ENCODE measurements at places on chromosomes 7 and 10.
A peak's percentile ranks its signal among the peaks of the same experiment; 100 is the strongest.

DNA sequence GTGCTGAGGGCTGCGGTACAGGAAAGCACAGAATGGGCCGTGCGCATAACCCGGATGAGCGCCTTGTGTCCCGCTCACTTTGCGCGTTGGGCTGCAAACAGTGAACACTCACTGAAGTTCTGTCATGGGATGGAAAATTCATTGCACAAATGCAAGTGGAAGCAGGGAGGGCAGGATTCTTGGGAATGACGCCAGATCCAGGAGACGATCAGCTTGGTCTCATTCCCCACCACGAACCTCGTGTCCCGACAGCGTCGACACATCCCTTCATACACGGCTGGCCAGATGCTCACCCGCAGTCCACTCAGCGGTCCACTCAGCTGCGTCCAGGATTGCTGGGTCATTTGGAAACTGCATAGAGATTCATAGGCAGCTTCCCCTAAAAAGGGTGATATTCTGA lies 607.1 kb downstream of the SDK1 start:
- DNase-seq: no peak

- DNase-seq: no peak
These were observed 457.4 kb downstream of the DNAJB6 start for GRCh38 chr7:157793973-157794745.

DNA sequence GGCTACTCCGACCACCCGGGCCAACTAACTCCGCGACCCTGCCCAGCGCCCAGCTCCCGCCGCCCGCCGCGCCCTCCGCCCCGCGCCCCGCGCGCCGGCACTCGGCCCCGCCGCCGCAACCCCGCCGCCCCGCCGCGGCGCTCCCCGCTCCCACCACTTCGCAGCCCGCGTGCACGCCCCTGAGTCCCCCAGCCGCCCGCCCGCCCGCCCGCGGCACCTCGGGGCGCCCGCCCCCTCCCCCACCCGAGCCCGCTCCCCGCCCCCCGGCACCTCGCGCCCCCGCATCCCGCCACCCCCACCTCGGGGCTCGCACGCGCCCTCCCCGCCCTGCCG lies 598 bp downstream of the JAZF1 start:
- DNase-seq: no peak

- no peak for DNase-seq
These were observed 31.8 kb downstream of the CRHR2 start for GRCh38 chr7:30650421-30650808.

- no peak for DNase-seq
These were observed 726.8 kb downstream of the PARD3 start for GRCh38 chr10:34088208-34088794.

GRCh38 chr10:79608505-79609375 lies 2.0 kb upstream of the SFTPA1 start:
- peak; percentile 10 for DNase-seq

- DNase-seq: no peak
These were observed 18.7 kb upstream of the PCBD1 start for GRCh38 chr10:70906953-70907636.

GRCh38 chr10:24950439-24950838 lies 2.0 kb downstream of the PRTFDC1 start:
- no peak for DNase-seq

GRCh38 chr10:128365156-128365725 lies 239.0 kb upstream of the MKI67 start:
- DNase-seq: no peak

GRCh38 chr10:59384761-59385160 lies 22.4 kb upstream of the FAM13C start:
- no peak for DNase-seq

DNA sequence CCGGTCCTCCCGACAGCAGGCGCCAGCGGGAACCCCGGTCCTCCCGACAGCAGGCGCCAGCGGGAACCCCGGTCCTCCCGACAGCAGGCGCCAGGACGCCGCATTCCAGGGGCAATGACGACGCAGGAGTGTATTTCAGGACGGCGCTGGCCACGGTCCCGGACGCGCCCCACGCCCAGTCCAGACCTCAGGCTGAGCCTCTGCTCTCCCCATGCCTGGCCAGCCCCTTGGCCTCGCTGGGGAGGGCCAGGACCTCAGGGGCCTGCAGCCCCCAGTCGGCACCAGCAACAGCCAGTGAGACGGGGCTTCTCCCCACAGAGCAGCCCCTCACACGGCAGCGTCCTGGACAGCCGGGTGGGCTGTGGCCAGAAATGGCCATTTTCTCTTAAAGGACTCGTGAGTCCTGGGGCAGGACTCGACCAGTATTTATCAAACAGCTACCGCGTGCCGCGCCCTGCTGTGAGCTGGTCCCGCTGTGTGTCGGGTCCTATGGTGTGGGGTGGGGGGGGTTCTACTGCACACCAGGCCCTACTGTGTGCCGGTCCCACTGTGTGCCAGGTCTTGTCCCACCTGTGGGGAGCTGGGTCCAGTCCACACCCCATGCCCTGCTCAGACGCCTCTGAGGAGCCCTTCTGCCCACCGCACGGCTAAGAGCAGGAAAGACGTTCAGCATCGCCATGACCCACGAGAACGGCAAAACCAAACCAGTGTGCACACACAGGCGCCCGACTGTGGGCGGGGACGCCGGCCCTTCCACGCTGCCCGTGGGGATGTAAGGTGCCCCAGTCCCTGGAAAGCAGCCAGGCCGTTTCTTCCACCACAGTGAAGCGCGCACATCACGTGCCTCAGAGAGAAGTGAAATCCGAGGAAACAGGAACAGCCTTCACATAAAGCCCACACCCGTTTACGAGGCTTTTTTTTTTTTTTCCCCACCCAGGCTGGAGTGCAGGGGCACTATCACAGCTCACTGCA lies 33.3 kb downstream of the GET4 start:
- no peak for DNase-seq

DNA sequence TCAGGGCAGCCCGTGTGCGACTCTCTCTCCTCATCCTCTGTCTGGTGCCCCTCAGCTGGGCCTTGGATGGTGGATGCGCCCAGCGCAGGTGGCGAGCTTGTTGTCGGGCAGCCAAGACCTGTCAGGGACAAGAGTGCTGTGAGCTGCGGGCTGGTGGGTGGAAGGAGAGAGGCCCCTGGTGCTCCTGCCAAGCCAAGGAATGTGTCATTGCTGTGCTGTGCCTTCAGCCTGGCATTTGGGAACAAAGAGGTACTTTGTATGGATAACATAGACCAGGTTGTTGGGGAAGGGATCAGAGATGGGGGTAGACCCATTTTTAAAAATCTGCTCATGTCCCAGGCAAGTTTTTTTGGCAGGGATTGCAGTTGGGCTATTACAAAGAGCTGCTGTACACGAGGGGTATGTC lies 120.9 kb downstream of the PKD1L1 start:
- DNase-seq: no peak

GRCh38 chr7:29410996-29411395 lies 152.6 kb upstream of the PRR15 start:
- DNase-seq: no peak

- DNase-seq: no peak
These were observed 5.7 kb downstream of the PLCE1 start for GRCh38 chr10:93999401-93999851.

- DNase-seq: no peak
These were observed 63.2 kb downstream of the VCL start for GRCh38 chr10:74061104-74061503.

GRCh38 chr10:79932841-79933379 lies 16.0 kb downstream of the SFTPD start:
- DNase-seq: no peak

- DNase-seq: no peak
These were observed 23.7 kb downstream of the EPHB4 start for GRCh38 chr7:100803398-100804161.

- no peak for DNase-seq
These were observed 454.0 kb downstream of the NEBL start for GRCh38 chr10:20443094-20443493.

DNA sequence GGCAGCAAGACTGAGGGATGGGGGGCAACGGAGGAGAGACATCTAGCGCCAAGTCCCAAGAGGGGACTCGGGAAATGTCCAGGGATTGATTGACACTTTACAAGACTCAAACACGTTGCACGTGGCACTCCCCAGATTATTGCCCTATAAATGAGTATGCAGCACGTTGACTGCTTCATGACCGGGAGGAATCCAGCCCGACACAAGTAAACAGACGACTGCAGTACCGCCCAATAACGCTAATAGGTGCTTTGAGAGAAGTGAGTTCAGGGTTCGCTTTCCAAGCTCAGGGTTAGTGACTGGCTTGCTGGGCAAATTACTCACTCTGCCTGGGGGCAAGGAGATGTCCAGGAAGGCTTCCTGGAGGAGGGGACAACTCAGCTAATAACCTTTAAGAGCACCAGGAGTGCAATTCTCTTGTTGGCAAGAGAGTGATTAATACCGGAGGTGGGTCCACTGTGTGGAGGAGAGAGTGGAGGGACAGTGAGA lies 73.3 kb upstream of the MYL10 start:
- no peak for DNase-seq

- no peak for DNase-seq
These were observed 197.1 kb downstream of the SUGCT start for GRCh38 chr7:40331915-40332314.

DNA sequence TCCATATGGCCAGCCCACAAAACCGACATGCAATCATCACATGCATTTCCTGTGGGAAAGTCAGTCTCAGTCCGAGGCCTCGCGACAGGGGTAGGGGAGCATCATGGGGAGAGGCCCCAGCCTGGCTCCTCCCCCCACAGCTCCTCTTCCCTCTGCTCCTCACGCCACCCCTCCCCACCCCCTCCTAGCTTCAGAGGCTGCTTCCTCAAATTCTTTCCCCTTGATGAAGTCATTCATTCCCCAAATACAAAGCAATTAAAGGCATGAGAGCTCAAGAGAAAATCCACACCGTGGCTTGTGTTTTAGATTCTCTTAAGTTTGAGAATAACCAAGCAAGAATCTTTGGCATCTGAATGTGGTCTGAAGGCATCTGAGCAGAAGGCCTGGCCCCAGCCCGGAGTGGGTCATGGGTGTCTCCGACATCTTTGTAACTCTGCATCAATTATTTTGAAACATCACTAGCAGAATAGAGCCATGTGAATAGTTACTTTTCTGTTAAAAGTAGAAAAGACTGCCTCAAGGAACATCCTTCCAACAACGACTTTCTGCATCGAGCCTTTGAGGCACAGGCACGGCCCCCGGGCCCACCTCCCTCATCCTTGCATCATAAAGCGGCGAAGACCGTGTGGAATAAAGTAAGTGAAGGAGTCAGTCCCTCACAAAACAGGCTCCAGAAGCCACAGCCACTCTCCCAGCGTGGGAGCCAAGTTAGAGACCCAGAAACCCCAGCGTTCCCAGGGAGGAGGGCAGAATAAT lies 90.9 kb downstream of the DIP2C start:
- DNase-seq: no peak

GRCh38 chr7:80054356-80054755 lies 80.3 kb upstream of the GNAI1 start:
- no peak for DNase-seq

GRCh38 chr7:112203365-112203739 lies 2.8 kb downstream of the DOCK4 start:
- no peak for DNase-seq

DNA sequence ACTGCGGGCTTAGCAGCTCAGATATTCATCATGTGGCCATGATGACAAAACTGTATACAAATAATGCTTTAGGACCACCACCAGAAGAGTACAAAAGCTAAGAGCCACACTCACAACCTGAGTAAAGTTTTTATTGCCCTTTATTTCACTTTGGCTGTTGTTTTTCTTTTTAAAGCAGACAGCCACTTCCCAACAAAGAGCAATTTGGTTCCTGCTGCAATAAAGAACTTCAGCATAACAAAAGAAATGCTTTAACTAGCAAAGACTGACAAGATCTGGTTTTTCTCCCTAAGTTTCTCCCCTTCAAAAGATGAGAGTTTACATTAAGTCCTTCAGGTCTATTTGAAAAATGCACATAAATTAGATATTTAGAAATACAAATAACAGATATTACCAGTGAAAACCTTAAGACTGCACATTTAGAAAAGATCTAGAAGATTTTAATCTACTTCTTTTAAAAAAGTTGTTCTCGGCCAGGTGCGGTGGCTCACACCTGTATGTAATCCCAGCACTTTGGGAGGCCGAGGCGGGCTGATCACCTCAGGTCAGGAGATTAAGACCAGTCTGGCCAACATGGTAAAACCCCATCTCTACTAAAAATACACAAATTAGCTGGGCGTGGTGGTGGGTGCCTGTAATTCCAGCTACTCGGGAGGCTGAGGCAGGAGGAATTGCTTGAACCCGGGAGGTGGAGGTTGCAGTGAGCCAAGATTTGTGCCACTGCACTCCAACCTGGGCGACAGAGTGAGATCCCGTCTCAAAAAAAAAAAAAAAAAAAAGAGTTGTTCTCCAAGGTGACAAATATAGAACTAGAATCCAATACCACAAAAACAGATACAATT lies 59.4 kb downstream of the WAPL start:
- no peak for DNase-seq

DNA sequence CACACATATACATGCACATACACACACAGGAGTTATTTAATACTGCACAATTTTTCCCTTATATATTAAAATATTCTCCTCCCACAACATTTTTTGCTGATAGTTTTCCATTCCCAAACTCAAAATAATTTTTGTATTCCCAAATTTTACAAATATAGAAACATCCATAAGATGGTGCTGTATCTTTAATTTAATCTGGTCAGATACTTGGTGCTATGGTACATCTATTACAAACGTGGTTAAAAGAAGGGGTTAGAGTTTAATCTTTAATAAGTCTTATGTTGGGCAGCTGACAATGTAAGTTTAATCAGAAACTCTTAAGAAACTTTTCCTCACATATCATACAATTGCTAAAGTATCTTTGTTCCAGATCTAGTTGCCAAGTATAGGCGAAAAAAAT lies 10.2 kb upstream of the CADPS2 start:
- DNase-seq: no peak

- DNase-seq: no peak
These were observed 358.7 kb downstream of the PHF14 start for GRCh38 chr7:11332186-11332864.

- no peak for DNase-seq
These were observed 22.4 kb downstream of the ADCYAP1R1 start for GRCh38 chr7:31074403-31075085.

DNA sequence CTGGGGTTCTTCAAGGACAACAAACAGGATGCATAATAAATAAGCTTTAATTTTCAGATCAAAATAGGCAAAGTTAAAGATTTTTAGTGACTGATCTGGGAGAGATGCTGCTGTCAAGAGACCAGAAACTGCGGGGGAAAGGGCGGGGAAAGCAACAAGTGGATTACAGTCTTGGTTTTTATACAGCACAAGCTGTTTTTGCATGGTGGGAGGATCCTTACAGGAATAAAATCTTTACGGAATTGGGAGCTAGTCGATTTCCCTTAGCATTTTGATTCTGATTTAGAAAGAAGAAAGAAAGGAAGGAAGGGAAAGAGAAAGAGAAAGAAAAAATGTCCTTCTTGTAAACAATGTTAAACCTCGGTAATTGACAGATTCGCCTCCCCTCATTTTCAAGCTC lies 242.3 kb upstream of the SP8 start:
- DNase-seq: no peak

GRCh38 chr7:122402235-122402634 lies 97.7 kb upstream of the FEZF1 start:
- no peak for DNase-seq
